ENCODE measurements at places on chromosomes 16 and 17. TPM values are rescaled to one million over a fixed set of nuclear protein-coding genes. Genes with fewer than 3 reads are reported as not detected.

- DNase-seq: no peak
These were observed 13.9 kb downstream of the SOCS3 start for GRCh38 chr17:78345791-78346494.

DNA sequence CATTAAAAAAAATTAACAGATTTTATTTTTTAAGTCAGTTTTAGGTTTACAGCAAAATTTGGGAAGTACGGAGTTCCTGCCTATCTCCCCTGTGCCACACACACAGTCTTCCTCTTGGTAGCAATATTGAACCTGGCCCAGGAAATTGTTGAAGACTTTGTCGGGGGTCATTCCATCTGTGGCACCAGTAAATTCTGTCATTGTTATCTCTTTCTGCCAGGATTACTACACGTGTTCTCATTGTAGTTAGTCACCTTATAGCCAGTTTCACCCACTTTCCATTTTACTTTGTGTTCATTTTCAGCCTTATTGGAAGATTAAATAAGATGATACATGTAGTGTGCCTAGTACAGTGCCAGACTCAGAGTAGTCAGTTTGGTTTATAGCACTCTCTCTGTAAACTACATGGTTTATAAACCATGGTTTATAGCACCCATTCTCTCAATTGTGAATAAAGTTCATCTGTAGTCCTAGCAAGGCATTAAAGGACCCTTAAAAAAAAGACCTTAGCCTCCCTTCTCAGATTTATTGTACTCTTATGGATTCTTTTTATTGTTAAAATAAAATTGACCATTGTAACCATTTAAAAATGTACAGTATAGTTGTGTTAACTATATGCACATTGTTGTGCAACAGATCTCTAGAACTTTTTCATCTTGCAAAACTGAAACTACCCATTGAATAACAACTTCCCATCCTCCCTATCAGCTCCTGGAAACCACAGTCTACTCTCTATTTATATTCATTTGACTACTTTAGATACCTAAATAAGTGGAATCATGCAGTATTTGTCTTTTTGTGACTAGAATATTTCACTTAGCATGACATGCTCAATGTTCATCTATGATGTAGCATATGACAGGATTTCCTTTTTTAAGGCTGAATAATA is 36.1 kb downstream of the NLK start:
- DNase-seq: no peak

GRCh38 chr16:16578701-16579100 is 199.8 kb downstream of the NPIPA7 start:
- no peak for DNase-seq

The GAN gene
- 31.6 TPM for total RNA-seq

DNA sequence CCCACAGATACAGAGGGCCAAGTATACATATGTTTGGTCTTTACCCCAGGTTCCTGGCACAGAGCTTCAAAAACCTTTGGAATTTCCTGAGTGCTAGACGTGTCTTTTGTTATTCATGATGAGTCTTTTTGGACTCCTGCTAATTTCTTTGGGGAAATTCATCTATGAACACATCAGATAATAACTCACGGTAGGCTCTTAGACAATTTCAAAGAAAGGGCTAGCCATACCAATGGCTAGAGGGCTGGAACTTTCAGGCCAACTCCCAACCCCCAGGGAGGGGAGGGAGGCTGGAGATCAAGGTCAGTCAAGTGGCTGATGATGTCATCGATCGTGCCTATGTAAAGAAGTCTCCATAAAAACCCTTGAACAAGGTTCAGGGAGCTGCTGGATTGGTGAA is 101.9 kb downstream of the STX8 start:
- DNase-seq: no peak

The HSD17B1 gene
- 0.21 TPM for total RNA-seq

The ZNHIT3 gene
- 23.1 TPM for total RNA-seq

GRCh38 chr17:29061036-29061435 is 18.1 kb downstream of the PIPOX start:
- DNase-seq: no peak

GRCh38 chr16:8845699-8846298 is 23.0 kb downstream of the CARHSP1 start:
- no peak for DNase-seq

- DNase-seq: no peak
These were observed 347.5 kb downstream of the C16orf95 start for GRCh38 chr16:86969716-86970115.

- no peak for DNase-seq
These were observed 218.3 kb upstream of the EEF2KMT start for GRCh38 chr16:5315914-5316313.

DNA sequence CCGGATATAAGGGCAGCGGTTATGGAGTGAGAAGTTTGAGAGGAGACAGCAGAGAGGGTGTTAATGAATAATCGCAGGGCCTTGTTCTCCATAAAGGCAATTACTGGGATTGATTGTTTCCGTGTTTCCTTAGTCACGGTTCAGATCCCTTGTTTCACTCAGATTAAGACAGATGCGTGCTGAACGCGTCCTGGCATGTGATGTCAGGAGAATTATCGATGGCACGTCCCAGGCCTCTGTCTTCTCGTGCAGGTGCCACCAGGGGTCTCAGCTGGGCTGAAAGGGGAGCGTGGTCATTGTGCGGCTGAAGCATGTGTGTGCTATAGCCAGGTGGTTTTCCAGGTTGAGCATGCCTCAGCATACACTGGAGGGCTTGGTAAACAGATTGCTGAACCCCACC is 142.4 kb upstream of the NOL11 start:
- DNase-seq: no peak

- peak; percentile 32 for DNase-seq
These were observed 15.8 kb downstream of the PGS1 start for GRCh38 chr17:78394209-78394608.

The DHX58 gene
- total RNA-seq: 14.4 TPM

The TNFRSF17 gene
- 0.51 TPM for total RNA-seq

DNA sequence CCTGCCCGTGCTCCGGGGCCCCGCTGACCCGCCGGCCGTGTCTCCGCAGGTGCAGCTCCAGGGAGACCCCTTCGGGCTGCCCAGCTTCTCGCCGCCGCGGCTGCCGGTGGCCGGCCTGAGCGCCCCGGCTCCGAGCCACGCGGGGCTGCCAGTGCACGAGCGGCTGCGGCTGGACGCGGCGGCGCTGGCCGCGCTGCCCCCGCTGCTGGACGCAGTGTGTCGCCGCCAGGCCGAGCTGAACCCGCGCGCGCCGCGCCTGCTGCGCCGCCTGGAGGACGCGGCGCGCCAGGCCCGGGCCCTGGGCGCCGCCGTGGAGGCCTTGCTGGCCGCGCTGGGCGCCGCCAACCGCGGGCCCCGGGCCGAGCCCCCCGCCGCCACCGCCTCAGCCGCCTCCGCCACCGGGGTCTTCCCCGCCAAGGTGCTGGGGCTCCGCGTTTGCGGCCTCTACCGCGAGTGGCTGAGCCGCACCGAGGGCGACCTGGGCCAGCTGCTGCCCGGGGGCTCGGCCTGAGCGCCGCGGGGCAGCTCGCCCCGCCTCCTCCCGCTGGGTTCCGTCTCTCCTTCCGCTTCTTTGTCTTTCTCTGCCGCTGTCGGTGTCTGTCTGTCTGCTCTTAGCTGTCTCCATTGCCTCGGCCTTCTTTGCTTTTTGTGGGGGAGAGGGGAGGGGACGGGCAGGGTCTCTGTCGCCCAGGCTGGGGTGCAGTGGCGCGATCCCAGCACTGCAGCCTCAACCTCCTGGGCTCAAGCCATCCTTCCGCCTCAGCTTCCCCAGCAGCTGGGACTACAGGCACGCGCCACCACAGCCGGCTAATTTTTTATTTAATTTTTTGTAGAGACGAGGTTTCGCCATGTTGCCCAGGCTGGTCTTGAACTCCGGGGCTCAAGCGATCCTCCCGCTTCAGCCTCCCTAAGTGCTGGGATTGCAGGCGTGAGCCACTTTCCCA is 5.9 kb downstream of the CTF1 start:
- DNase-seq: peak; percentile 77

DNA sequence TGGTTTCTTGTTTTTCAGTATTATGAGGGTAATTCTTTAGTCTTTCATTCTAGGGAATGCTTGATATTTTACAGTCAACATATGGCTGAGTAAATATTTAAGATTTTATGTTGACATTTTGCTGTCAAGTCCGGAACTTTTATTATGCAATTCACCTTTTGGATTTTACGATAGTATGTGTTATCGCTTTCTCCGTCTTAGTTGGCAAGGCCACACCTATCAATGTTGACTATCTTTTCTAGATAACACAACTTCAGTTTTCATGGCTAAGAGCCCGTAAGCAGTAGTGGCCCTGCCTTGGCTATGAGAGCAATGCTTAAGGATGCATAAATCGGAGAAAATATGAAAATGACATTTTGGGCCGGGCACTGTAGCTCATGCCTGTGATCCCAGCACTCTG is 39.5 kb upstream of the CDH13 start:
- DNase-seq: no peak

DNA sequence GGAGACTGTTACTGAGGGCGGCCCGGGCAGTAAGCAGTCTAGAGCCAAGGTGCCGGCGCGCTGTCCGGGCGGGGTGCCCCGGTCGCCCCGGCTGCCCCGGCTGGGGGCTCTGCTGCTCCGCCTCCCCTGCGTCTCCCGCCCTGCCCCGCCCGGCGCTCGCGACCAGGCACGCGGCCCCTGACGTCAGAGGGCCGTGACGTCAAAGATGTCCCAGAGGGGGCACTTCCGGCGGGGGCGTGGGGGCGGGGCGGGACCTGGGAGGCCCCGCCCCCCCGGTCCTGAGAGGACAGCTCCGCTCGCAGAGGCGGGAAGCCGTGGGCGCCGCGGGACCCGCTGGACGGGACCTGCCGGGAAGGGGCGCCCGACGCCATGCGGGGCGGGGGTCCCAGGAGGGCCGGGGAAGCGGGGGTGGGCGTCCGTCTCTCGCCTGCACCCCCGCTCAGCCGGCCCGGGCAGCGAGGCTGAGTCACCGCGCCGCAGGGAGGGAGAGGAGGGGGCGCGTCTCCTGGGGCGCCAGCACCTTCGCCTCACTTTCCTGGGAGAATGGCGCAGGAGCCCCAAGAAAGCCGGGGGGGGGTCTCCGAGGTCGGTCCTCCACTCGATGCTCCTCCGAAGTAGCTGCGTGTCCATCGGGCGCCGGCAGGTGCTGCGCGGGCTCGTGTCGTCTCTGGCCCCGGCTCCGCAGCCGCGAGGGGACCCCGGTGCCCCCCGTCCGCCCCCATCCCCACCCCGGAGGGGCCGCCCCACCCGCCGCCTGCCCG is 4.4 kb upstream of the HIC1 start:
- DNase-seq: peak; percentile 76

DNA sequence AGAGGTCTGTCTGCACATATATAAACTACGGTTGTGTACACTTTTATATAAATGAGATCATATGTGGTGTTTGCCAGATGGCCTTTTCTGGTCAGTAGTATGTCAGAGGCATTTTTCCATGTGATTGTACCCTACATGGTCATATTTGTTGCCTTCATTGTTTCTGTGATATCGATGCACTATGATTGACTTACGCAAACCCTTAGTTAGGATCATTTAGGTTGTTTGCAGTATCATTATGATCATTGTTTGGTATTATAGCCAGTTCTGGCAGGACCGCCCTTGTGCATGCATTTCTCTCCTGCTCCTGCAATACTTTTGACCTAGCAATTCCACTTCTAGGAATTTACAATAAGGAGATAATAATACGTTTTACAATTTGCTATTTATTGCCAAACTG is 169.1 kb downstream of the MSI2 start:
- no peak for DNase-seq

DNA sequence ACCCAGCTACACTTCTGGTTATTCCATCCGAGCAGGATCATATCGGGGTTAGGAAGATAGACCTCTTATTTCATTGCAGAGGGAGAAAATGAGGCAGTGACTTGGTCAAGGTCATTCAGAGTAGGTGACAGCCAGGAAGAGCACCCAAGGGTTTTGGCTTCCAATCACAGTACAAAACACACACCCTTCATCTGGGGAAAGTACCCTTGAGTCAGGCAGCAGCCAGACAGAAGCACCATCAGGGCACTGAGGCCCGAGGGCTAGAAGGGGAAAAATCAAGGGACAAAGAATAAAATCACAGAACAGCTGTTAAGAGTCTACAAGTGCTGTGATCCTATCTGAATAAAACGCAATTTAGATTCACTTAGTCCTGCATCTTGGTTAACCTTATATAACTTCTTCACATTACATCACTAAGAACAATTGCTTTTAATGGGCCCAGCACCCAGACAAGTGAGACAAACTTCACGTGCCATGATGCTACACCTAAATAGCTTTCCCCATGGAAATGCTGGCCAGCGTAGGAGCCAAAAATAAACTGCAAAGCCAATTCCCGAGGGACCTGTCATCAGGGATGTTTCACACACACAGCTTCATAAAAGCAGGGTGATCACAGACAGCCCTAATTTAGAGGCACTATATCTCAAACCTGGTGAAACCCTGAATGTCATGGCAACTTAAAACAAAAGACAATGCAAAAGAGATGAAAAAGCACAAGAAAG is 4.9 kb downstream of the UBE2O start:
- DNase-seq: no peak

- DNase-seq: peak; percentile 41
These were observed 9.2 kb upstream of the GLIS2 start for GRCh38 chr16:4306470-4307214.

- DNase-seq: no peak
These were observed 62.6 kb upstream of the TEKT1 start for GRCh38 chr17:6894206-6894528.

DNA sequence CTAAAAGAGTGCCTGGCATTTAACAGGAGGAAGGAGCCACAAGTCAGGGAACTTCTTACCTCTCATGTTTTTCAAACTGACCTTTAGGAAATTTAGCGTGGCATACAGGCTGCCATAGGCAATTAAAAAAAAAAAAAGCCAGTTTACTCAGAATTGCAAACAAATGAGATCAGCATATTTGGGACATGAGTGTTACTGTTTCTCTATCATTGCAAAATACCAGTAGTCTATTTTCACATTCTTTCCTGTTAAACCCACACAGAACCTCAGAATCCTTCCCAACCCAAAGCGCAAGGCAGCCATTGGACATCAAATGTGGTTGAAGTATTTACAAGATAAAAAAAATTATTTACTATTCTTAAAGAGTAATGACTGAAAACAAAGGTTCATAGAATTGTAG is 366.4 kb upstream of the DYNLRB2 start:
- DNase-seq: no peak

GRCh38 chr16:17423221-17423620 is 47.5 kb downstream of the XYLT1 start:
- no peak for DNase-seq

DNA sequence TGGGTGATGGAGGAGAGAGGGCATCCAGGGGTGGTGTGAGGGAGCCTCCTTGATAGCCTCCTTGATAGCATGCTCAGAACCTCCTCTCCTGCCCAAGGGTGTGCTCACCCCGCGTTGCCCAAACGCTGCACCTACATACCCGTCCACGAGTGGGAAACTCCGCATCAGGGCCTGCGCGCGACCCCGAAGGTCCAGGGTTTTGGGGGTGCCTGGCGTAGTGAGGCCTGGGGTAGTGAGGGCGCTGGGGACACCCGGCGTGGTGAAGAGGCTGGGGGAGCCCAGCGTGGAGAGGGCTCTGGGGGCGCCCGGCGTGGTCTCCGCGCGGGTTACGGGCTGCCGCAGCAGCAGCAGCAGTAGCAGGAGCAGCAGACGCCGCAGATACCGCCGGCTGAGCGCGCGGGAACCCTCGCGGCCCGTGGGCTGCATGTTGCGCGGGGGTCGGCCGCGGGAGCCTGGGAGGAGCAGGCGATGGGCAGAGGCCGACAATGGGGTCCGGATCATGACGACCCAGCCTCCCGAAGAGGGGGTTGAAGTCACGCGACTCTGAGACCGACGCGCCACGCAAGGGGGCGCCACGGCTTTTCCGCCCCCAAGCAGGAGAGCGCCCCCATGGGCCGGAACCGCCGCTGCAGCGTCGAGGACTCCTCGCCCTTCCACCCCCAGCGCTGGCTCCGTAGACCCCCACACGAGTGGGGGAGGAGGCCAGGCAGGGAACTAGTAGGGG is at the start of gene DPEP3:
Gene DPEP3 (minus strand): TSS at position 545 of the 724 bp plus-strand sequence. CDS start 119 bp downstream, at position 426.
- DNase-seq: no peak

All from tongue (tissue), 3 donors.